Esophagus squamous epithelium (tissue), 5 donors: ENCODE measurements at places on chromosomes 6 and 20.

- no peak for DNase-seq
Observed at GRCh38 chr6:54216336-54216735, 91.9 kb upstream of the TINAG start.

GRCh38 chr20:48205786-48206185 is 420.5 kb upstream of the SULF2 start:
- DNase-seq: no peak

GRCh38 chr6:43999628-44000027 is 127.6 kb downstream of the MRPL14 start:
- no peak for DNase-seq

GRCh38 chr6:159842035-159842434 is 42.0 kb downstream of the PNLDC1 start:
- DNase-seq: no peak

GRCh38 chr6:128168244-128168643 is 267.4 kb upstream of the THEMIS start:
- no peak for DNase-seq

DNA sequence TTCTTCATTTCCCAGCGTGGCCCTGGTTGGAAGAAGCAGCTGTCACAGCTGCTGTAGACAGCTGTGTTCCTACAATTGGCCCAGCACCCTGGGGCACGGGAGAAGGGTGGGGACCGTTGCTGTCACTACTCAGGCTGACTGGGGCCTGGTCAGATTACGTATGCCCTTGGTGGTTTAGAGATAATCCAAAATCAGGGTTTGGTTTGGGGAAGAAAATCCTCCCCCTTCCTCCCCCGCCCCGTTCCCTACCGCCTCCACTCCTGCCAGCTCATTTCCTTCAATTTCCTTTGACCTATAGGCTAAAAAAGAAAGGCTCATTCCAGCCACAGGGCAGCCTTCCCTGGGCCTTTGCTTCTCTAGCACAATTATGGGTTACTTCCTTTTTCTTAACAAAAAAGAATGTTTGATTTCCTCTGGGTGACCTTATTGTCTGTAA is 292.7 kb downstream of the ESR1 start:
- DNase-seq: no peak

- no peak for DNase-seq
Observed at GRCh38 chr6:2810092-2810671, 31.5 kb downstream of the SERPINB1 start.

DNA sequence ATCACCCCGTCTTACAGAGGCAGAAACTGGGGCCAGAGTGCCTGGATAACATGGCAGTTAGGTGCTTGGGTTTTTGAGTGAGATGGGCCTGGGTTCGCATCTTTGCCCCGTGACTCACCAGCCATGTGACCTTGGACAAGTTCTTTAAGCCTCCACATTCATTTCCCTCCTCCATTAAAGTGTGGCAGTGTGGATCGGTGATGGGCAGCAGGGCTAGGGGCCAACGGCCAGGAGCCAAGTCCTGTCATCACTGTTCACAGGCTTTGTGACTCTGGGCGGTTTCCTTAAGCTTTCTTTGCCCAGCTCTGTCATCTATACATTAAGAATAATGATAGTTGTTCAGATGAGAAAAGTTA is 85.5 kb upstream of the PMEPA1 start:
- no peak for DNase-seq

DNA sequence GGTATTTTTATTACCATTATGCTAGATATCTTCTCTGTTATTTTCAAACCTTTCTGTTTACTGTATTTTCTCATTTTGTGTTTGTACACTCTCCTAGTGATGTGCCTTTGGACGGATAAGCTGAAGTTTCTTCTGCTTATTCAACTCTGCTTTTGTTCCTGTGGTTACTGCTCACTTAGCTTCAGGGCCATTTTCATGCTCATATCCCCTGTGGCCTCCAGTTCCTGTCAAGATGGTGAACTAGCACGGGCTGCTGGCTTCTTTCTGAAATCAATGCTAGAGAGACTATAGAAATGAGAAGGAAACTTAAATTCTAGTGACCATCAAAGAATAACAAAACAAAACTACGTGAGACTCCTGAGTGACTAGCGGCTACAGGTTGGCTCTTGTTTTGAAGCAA is 6.8 kb upstream of the CST8 start:
- DNase-seq: no peak

DNA sequence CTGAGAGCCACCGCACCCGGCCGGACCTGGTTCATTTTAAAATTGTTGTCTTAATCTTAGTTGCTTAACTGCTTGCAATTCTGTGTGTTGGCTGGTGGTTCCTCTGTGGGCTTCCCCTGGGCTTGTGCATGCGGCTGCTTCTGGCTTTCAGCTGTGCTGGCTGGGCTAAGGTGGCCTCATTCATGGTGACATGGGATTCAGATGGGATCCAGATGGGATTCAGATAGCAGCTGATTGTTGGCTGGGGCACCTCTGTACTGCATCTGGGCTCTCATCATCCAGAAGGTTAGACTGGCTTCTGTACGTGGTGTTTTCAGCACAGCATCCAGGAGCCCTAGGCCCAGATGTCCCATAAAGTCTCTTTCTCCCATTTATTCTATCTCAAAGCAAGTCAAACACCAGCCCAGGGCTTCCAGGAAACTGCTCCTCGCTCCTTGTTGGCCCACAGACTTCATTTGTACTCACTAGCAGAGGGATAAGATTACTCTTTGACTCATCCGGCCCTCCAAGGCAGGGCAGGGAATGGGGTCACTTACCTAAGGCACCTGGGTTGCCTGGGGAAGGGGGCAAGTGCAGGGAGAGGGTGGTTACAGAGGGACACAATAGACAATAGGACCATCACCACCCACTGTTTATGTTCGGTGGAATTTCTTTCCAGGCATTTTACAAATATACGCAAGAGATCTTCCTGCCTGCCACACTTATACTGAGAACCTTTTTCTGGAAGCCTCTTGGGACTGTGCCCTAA is 10.2 kb upstream of the PEDS1 start:
- DNase-seq: no peak

DNA sequence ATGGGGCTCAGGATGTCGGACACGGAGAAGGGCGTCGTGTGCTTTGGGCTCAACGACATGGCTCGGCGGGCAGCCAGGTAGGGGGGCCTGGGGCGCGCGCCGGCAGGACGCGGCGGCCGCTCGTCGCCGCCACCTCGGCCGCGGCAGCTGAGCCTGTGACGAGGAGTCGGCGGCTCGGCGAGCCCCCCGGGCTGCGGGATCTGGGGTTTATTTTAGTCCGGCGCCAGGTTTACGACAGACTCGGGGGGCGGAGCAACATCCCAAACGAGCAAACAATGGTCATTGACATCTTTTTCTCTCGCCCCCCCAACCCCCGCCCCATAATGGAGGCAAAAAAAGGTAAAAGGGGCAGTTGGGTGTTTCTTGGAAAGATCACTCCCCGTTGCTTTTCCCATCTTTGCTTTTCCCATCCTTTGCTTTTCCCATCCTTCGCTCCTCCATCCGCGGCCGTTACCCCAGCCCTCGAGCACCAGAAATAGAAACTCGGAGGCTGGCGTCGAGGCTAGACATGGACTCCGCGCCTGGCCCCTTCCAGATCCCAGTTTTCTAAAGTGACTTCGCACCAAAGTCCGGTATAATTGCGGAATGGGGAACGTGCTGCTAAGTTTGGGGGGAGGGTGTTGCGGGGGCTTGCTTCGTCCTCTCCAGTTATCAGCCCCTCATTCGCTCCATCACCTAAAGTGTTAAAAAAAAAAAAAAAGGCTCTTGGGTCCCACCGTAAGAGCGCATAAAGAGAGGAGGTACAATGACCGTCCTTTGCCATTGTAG is at the start of gene NKX2-4:
NKX2-4 (minus strand) TSS at position 186 of the 768 bp plus-strand sequence; CDS start at position 59, 127 bp downstream.
- no peak for DNase-seq

DNA sequence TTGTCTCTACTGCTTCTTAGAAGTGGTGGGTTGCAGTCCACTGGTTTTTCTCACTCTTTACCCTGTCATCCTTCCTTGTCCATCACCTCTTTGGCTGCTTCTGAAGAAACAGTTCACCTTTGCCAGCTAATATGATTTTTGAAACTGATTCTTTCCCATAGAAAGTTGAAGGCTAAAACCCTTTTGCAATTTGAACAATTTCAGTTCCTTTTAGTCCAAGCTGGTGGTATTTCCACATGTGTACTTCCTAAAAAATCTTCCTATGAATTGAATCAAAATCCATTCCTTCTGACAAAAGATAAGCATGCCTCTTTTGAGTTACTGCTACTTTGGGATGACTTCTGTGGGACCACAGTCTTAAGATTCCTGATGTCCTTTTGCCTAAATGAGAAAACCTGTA is 210.0 kb upstream of the MAN1A1 start:
- DNase-seq: no peak

GRCh38 chr6:135784507-135784906 is 67.0 kb upstream of the PDE7B start:
- DNase-seq: no peak

GRCh38 chr6:107870381-107870780 is 46.3 kb upstream of the SCML4 start:
- no peak for DNase-seq

GRCh38 chr20:44454306-44454963 is 21.2 kb upstream of the TTPAL start:
- DNase-seq: no peak

DNA sequence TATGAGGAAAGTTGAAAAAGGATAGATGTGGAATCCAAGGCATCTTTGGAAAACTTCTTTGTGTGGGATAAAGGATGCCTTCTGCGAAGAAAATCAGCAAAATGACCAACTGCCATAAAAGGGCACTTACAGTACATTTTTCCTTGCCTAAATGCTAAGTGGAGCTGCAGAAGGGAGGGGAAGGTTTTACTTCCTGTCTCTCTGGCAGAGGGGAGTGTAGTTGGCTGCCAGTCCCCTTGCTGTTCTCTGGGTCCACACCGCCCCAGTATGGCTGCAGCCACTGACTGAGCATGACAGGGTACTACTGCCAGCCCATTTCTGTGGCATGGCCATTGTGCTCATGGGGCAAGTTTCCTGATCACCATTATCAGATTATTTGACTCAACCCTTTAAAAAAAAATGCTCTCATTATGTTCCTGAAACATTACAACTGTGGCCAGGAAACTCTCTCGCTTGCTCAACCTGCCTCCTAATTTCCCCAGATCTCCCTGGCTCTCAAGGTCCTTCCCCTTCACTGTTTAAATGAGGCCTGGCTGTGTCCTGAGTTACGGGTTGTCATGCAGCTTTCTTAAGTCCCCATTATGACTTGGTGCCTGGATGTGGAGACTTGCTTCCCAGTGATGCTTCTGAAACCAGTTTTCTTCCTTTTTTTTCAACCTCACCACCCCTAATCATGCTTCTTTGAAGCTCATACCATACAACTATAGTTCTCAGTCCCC is 34.5 kb upstream of the FAM184A start:
- DNase-seq: no peak

GRCh38 chr20:37575884-37576283 is 48.2 kb upstream of the BLCAP start:
- no peak for DNase-seq

DNA sequence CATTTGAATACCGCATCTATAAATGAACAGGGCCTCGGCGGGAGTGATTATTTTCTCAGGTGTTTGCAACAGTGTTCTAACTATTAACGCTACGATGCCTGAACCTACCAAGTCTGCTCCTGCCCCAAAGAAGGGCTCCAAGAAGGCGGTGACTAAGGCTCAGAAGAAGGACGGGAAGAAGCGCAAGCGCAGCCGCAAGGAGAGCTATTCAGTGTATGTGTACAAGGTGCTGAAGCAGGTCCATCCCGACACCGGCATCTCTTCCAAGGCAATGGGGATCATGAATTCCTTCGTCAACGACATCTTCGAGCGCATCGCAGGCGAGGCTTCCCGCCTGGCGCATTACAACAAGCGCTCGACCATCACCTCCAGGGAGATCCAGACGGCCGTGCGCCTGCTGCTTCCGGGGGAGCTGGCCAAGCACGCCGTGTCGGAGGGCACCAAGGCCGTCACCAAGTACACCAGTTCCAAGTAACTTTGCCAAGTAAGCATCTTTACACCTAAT is 70.9 kb downstream of the HFE start:
- DNase-seq: peak; percentile 69

DNA sequence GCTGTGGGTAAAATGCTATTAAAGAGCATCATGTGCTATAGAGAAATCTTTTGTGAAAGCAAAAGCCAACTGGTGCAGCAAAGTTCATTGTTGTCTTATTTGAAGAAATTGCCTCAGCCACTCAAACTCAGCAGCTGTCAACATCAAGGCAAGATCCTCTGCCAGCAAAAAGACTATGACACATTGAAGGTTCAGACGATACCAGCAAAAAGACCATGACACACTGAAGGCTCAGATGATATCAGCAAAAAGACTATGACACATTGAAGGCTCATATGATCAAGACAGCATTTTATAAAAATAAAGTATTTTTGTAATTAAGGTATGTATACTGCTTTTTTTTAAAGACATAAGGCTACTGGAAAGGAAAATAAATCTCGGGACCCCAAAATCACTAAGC is 118.4 kb upstream of the RUNX2 start:
- no peak for DNase-seq

- DNase-seq: no peak
Observed at GRCh38 chr20:32964575-32964974, 39.7 kb downstream of the SUN5 start.

DNA sequence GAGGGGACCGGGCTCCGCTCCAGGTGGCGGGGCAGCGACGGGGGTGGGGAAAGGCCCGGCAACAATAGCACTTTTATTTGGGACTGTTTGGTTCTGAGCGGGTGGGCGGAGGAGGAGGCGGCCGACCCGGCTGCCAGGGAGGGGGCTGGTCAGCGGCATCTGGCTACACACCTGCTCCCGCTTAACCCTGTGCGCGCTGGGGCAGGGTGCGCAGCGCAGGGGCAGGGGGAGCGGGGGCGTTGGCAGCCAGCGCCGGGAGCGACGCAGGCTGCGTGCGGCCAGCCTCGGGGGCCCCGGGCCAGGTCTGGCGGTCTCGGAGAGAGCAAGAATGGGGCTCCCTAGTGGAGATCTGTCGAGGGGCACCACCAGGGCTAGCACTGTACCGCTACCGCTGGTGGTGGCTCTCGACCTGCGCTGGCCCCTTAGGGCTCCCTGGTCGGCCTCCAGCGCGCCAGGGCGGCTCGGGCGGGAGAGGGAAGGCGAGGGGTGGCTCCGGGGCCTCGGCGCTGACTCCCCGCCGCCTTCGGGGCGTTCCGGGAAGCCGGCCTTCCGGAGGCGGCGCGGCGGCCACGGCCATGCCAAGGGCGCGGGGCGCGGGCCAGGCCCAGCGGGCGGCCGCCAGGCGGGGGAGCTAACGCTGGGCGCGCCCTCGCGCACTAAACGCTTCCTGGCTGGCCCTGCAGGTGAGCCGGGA is 92.4 kb downstream of the NCR2 start:
- no peak for DNase-seq
